Left cardiac atrium (tissue), 4 donors: ENCODE measurements at places on chromosomes 16 and 17.

DNA sequence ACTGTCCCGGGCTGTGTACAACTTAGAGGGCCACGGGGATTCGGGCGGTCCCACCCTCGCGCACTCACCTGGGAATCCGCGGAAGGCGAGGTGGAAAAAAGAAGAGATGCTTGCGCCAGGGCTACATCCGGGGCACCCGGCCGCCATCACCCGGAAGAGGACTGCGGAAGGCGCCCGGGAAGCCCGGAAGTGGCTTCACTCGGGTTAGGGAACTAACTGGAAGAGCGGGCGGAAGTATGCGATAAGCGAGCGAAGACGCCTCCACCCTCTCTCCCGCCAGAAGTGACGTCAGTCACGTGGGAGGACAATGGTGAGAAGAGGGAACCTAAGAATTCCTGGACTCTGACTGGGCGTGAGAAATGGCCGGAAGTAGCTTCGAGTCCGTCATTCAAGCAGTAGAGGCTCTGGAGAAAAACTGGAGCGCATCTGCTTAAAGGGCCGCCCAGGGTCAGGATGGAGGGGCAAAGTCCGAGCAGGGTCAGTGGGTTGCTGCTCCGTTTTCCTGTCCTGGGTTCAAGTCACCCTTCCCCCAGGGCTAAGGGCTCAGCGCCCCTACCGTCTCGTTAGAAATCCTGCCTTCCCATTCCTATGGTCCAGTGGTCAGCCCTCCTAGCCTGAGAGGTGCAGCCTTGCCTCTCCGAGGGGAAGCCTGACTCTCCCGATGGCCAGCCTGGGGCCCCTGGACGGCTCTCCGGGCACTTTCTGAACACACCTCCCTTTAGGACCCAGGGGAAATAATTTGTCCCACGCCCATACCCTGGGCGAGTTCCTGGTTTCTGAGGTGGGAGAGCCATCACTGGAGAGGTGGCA lies at the start of gene CD2BP2:
Gene CD2BP2 (minus strand): TSS at position 165 of the 810 bp plus-strand sequence. CDS start 627 bp downstream, outside the sequence.
- DNase-seq: peak; percentile 98

DNA sequence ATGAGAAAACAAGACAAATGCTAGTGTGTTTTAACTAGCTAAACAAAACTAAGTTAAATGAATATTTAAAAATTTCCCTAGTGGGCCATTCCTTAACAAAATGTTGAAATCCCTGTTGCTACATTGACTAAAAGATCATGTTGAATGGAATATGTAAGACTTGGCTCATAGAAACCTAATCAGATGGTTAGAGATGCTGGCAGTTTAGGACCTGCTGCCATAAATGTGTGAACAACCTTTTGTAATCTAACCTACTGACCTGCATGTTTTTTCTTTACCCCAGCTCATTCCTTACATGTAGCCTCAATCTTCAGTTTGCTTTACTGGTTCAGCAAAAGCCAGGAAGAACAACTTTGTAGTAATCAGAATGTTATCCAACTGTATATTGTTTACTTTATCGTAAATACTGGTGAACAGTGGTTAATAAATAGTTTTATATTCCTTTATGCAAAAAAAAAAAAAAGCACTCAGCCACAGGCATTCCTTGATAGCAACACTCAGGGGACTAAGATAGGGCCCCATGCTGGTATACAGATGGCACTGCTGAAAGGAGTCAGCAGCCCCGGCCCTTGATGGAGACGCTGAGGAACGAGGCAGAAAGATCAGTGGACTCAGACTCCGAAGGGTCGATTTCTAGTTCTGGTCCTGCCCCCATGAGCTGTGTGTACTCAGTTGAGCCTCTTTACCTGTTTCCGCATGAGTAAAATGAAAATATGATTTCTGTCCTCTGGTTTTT lies 78.2 kb downstream of the MARF1 start:
- DNase-seq: no peak

DNA sequence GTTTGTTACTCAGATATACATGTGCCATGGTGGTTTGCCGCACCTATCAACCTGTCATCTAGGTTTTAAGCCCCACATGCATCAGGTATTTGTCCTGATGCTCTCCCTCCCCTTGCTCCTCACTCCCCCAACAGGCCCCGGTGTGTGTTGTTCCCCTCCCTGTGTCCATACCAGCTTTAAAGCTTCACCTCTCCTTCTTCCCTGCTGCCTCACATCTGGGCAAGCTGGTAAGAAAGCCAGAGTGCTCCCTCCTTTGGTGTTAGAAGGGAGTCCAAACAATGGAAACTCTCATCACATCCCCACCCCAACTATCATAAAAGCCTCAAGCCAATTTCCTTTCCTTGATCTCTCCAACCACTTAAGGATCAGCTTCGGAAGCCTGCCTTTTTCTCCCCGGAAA lies 1115.6 kb upstream of the GOT2 start:
- no peak for DNase-seq

- DNase-seq: no peak
These were observed 4.4 kb downstream of the RNF166 start for GRCh38 chr16:88701581-88702370.

DNA sequence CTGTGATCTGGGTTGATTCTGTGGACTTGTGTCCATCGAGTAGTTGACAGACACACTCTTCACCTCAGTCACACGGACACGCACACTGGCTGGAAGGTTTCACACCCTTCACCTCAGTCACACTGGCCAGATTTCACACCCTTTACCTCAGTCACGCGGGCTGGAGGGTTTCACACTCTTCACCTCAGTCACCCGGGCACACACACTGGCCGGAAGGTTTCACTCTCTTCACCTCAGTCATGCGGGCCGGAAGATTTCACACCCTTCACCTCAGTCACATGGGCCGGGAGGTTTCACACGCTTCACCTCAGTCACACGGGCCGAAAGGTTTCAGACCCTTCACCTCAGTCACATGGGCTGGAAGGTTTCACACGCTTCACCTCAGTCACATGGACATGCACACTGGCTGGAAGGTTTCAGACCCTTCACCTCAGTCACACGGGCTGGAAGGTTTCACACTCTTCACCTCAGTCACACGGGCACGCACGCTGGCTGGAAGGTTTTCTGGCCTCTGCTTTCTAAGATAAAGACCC lies 96.2 kb downstream of the PGS1 start:
- DNase-seq: no peak

- peak; percentile 86 for DNase-seq
These were observed at the start of gene MRPS34 for GRCh38 chr16:1772908-1773702. TSS of gene MRPS34 (minus strand) at chr16:1773134. CDS start at chr16:1773119, 15 bp downstream.

DNA sequence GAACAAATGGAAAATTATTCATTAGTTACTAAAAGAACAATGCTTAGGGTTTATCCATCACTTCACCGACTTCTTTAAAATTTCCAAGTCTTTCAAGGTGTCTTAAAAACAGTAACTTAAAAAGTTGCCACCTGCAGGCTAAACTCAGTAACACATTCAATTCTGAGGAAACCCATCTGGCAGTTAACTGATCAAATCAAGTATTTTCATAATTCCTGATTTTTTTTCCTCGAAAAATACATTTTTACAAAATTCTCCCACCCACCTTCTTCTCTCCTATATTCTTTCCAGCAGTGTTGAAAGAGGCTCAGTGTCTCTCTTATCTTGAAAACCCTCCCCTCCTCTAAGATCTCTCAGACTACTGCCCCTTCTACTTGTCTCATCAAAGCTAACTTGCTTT lies 29.9 kb downstream of the PARN start:
- no peak for DNase-seq

DNA sequence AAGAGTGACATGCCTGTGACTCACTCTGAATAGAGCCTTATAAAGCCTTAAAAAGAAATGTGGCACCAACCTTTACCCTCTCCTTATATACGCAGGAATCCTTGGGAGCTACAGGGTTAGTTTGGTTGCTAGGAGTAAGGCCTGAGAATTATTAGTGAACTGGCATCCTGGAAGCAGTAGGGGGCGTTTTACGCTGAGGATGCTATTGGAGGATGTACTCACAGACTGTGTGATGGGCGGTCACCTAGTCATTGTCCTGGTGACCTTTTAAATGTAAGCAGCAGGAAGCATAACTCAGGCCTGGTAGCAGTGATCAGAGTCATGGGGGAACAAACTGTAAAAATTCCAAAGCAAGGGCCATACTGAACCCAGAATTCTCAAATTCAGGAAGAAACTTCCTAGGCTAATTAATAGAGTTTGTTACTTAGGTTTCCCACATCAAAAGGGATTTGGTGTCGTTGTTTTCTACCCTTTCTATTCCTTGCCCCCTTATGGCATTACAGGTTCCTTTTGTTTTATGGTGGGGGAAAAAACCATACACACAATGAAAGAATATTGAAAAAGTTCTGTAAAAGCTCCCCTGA lies 153.8 kb downstream of the SNX11 start:
- no peak for DNase-seq

DNA sequence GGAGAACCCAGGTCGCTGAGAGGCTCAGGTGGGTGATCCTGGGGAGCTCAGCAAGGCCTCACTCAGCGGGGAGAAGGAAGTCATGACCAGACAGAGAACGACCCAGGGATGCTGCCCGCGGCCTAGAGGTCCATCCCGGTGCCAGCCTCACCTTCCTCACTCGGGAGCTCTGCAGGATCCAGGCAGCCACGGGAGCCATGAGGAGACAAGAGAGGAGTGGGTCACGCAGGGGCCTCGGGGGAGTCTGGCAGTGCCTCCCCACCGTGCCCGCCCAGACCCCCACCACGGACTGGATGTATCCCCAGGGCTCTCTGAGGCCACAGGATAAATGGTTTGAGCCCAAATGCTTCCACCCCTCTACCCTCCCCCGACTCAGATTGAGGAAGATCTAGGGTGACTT lies 10.7 kb downstream of the ATP2A3 start:
- DNase-seq: no peak

DNA sequence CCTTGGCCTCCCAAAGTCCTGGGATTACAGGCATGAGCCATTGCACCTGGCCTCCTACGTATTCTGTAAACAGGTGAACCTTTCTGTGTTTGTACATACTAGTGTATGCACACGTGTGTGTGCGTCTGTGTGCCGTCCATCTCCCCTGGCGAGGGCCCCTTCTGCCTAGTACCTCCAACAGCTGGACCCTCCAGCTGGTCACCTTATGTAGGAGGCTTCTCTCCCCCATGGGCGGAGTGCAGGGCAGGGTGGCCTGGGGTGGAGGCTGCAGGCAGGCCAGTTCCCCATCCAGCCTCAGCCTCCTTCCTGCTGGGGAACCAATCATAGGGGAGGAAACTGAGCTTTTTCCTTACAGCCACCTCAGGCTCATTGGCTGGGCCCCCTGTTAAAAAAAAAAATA lies 24.4 kb upstream of the DOC2B start:
- DNase-seq: peak; percentile 12

DNA sequence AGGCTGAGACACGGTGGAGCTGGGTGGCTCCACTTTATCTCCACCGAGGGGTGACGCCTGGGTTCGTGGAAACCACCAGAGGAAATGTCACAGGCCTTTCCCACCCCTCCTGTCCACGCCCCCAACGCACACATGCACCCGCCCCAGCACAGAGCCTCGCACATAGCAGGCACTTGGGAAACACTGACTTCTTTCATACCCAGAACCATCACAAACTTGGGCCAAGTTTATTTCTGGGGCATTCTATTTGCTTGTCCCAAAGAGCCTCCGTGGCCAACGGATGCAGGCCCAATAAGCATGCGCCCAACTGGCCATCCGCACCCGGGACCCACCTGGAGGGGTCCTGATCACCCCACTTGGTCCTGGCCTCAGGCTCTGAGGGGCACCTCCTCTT lies 3.3 kb downstream of the BCAR1 start:
- DNase-seq: peak; percentile 66

- DNase-seq: no peak
These were observed 27.5 kb upstream of the HLF start for GRCh38 chr17:55237268-55237667.

DNA sequence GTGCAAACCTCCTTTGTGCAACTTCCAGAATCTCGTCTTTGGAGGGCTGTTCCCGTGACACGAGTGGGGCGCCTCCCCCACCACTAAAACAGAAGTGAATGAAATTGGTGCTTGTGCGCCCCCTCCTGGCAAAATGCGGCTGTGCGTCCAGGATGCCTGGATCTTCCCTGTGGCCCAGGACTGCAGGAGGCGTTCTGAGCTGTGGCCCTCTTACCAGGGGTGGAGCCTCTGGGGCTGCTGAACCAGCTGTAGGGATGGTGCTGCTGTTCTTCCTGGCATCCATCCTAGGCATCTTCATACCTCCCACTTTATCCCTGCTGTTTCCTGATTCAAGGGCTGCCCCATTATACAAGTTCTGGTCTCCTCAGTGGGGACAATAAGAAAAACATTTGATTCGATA lies 18.5 kb upstream of the NAGLU start:
- peak; percentile 87 for DNase-seq

DNA sequence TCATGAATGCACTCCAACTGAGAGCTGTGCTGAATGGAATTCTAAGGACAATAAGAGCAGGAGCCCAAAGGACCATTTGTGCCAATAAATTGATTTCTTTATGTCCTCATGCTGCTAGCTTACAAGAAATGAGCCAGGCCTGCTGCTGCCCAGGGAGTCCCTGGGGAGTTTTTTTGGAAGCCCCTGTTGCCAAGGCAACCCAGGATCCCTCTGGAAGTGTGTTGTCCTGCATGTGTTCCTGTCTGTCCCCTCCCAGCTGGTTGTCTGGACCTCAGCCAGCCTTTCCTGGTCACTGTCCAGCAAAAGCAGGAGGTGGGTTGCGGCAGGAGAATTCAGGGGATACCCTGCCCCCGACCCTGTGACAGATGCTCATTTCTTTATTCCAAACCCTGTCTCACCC lies 51.0 kb upstream of the GPRC5B start:
- DNase-seq: no peak

DNA sequence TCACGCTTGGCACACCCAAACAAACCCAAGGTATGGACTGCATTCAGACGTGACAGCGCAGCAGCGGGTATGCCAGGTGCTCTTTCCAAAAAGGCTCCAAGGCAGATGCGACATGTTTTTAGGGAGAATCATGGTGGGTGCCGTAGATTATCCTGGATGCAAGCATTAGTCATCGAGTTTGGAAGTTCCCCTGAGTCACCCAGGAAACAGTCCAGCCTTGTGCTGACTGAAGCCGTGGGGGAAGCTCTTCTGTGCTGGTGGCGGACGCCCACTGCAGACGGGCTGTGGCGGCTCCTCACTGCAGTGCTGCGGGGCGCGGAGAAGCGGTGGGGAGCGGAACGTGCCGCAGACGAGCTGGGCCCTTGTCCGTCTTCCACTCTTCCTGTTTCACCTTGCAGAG lies 13.9 kb downstream of the JPT2 start:
- DNase-seq: peak; percentile 12

- DNase-seq: no peak
These were observed 7.8 kb upstream of the CCL15 start for GRCh38 chr17:36008998-36009665.

DNA sequence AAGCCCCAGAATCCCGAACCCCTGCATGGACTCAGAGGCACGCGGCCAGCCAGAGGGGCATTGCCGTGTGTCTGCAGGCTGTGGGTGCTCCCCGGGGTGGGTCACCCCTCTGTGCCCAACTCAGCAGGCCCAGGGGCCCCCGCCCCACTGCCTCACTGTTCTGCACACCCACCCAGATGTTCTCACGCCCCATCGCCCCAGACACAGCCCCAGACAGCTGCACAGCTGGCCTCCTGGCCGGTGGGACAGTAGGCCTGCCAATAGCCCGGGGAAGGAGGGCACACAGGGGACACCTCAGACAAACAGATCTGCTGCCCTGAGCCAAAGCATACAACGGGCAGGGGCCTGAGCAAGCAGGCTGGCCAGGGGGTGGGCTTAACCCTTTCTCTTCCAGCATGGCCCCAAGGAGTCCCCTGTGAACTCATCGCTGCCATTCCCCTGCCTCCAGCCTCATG lies 27.6 kb upstream of the NXPH3 start:
- DNase-seq: no peak
